Left ventricle myocardium inferior (tissue), 1 donor: ENCODE measurements at places on chromosomes 4 and X. TPM values are rescaled to one million over a fixed set of nuclear protein-coding genes. Genes with fewer than 3 reads are reported as not detected.

The HSFX3 gene
- total RNA-seq: 0.25 TPM

DNA sequence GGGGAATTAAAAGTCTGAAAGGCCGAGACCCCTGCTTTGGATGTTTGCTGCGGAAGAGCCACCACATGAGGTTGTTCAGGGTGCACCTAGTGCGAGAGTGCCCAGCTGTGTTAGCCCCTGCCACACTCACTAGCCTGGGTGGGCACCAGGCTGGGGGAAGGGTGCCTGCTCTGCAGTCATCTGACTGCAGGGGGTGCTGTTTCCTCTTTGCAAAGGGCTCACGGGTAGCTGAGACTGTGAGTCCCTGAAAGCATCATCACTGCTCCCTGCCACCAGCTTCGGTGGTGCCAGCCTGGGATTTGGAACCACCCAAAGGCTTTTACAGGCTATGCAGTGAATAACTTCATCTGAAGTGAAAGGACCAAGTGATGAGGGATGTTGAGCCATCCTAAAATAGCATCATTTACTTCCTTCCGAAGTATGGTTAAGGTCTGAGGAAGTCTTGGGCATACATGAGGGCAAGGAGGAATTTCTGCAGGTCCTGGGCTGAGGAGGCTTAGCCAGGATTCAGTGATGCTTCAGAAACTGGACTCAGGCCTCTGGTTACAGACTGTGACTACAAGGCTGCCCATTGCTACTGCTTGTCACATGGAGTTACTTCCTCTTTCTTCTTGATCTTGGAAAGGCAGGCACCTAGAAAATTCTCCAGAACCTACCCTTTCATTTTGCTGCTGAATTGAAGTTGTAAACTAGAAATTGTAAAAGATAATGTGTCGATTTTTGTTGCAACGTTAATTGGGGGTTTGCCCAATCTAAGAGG, 293.2 kb upstream of the PRPS2 start:
- no peak overlapping the region for H3K4me3 ChIP-seq
- no peak overlapping the region for H3K27ac ChIP-seq
- H3K27me3 ChIP-seq: no peaks in the 10 kb centered on the region
- no peak for DNase-seq
- H3K4me1 ChIP-seq: no peaks in the 10 kb centered on the region
- no peaks in the 10 kb centered on the region for H3K36me3 ChIP-seq

GRCh38 chrX:117138070-117138469, 675.3 kb upstream of the CT83 start:
- DNase-seq: no peak
- no peaks in the 10 kb centered on the region for H3K4me1 ChIP-seq
- H3K27me3 ChIP-seq: no peaks in the 10 kb centered on the region
- H3K36me3 ChIP-seq: no peaks in the 10 kb centered on the region

- no peaks in the 10 kb centered on the region for H3K27me3 ChIP-seq
- H3K4me1 ChIP-seq: no peaks in the 10 kb centered on the region
- H3K4me3 ChIP-seq: no peak overlapping the region
Measured at GRCh38 chrX:12814420-12814819, 23.2 kb downstream of the PRPS2 start.

GRCh38 chrX:40005292-40006011, 92.3 kb downstream of the BCOR start:
- peak; percentile 14 for DNase-seq
- H3K27me3 ChIP-seq: no peaks in the 10 kb centered on the region
- H3K27ac ChIP-seq: peak overlapping the region; percentile 51
- H3K4me3 ChIP-seq: peak overlapping the region; percentile 50
- no peaks in the 10 kb centered on the region for H3K36me3 ChIP-seq
- H3K4me1 ChIP-seq: peaks cover 22% of the 10 kb centered on the region

DNA sequence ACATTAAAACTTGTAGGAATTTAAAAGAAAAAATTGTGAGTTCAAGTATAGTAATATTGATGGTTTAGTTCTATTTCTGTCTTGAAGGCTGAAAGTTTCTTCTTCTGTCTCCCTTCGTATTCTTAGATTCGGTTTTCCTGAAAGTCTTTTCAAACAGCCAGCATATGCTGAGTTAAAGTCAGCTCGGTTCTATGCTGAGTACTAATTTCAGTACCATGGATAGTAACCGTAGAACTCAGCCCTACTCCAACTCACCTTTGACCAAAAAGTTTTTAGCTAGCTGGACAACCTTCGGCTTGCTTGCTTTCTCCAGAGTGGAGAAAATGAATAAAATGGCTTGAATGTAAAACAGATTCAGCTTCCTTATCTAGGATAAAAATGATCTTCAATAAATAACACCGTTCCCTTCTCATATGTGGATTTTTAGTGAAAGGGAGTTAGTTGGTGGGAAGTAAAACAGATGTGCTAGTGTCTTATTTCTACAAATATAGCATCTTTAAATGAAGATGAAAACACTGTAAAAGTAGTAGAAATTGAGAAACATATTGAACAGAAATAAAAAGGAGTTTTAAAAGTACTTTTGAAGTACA, 5.2 kb downstream of the POU4F2 start:
- no peak overlapping the region for H3K4me3 ChIP-seq
- H3K36me3 ChIP-seq: no peaks in the 10 kb centered on the region
- no peak overlapping the region for H3K27ac ChIP-seq
- DNase-seq: no peak
